ENCODE measurements at places on chromosomes 11 and 22. TPM values are rescaled to one million over a fixed set of nuclear protein-coding genes. Genes with fewer than 3 reads are reported as not detected.

DNA sequence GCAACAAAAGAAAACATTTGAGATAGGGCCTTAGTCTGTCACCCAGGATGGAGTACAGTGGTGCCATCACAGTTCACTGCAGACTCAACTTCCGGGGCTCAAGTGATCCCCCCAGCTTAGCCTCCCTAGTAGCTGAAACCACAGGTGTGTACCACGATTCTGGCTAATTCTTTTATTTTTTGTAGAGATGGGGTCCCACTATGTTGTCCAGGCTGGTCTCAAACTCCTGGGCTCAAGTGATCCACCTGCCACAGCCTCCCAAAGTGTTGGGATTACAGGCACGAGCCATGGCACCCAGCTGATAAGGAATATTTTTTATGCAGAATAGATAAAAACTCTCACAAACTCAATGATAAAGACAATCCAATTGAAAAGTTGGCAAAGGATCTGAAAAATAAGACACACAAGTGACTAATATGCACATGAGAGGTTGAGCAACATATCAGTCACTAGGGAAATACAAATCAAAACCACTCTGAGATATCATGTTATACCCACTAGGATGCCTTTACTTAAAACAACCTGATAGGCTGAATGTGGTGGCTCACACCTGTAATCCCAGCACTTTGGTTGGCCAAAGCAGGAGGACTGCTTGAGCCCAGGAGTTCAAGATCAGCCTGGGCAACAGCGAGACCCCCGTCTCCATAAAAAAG is 33.9 kb upstream of the CLTCL1 start:
- no peaks in the 10 kb centered on the region for H3K4me1 ChIP-seq
- no peak for DNase-seq
- H3K36me3 ChIP-seq, result peaks cover 19% of the 10 kb centered on the region
- no peak overlapping the region for H3K27ac ChIP-seq
- no peak overlapping the region for H3K4me3 ChIP-seq
- H3K27me3 ChIP-seq, result no peaks in the 10 kb centered on the region

The CCDC15 gene
- 6.4 TPM for total RNA-seq

- H3K27me3 ChIP-seq, result peaks cover 4% of the 10 kb centered on the region
- no peaks in the 10 kb centered on the region for H3K4me1 ChIP-seq
Measured at GRCh38 chr11:85884581-85885021, 29.4 kb downstream of the CCDC83 start.

DNA sequence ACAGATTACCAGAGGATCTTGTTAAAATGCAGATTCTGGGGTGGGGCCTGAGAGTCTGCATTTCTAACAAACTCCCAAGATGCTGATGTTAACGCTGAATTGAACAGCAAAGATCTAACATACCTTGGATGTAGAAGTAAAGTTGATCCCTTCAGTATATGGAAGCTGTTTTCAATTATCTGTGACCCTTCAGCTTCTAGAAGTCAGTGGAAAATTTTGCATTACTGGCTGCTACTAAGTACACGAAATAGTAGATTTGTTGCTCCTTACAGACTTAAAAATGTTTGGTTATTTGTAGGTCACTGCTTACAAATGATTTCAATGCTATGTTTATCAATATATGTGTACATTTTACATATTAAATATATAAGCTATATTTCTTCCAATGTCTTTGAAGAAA is 107.4 kb downstream of the ARHGAP42 start:
- no peaks in the 10 kb centered on the region for H3K4me1 ChIP-seq
- no peak overlapping the region for H3K27ac ChIP-seq
- H3K27me3 ChIP-seq, result no peaks in the 10 kb centered on the region
- no peaks in the 10 kb centered on the region for H3K36me3 ChIP-seq
- no peak for DNase-seq
- H3K4me3 ChIP-seq, result no peak overlapping the region

- no peaks in the 10 kb centered on the region for H3K27me3 ChIP-seq
- H3K4me3 ChIP-seq, result no peak overlapping the region
- no peaks in the 10 kb centered on the region for H3K36me3 ChIP-seq
Measured at GRCh38 chr11:83613767-83614121, 327.6 kb upstream of the CCDC90B start.

- no peaks in the 10 kb centered on the region for H3K4me1 ChIP-seq
- H3K27ac ChIP-seq, result no peak overlapping the region
- DNase-seq, result no peak
- no peak overlapping the region for H3K4me3 ChIP-seq
- H3K36me3 ChIP-seq, result no peaks in the 10 kb centered on the region
Measured at GRCh38 chr11:41498726-41499125, 39.3 kb upstream of the LRRC4C start.

The TRPC6 gene
- not detected for total RNA-seq

DNA sequence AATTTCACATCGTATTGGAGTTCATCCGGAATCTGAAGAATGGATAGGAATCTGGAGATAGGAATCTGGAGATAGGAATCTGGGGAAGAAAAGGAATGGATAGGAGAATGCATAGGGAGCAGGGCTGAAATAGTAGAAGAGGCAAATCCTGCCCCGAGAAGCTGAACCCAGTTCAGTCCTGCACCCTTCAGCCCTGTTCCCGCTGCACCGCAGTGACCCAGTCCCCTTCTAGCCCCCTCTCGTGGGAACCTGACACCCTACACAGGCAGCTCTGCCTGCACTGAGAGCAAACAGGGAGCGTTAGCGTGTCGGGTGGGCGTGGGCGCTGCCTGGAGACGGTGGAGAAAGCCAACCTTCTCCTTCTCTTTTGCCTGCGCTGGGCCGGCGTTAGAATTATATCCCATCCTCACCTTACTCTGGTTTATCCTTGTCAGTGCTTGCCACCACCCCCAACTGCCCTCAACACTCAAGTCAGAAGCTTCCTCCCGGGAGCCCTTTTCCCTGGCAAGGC is 1.0 kb upstream of the CCKBR start:
- no peaks in the 10 kb centered on the region for H3K36me3 ChIP-seq
- no peaks in the 10 kb centered on the region for H3K4me1 ChIP-seq
- peak; percentile 28 for DNase-seq
- H3K4me3 ChIP-seq, result no peak overlapping the region

- no peaks in the 10 kb centered on the region for H3K27me3 ChIP-seq
- H3K4me1 ChIP-seq, result peaks cover 18% of the 10 kb centered on the region
- H3K27ac ChIP-seq, result no peak overlapping the region
- no peak overlapping the region for H3K4me3 ChIP-seq
- no peak for DNase-seq
Measured at GRCh38 chr11:122711362-122711761, 55.8 kb downstream of the UBASH3B start.

DNA sequence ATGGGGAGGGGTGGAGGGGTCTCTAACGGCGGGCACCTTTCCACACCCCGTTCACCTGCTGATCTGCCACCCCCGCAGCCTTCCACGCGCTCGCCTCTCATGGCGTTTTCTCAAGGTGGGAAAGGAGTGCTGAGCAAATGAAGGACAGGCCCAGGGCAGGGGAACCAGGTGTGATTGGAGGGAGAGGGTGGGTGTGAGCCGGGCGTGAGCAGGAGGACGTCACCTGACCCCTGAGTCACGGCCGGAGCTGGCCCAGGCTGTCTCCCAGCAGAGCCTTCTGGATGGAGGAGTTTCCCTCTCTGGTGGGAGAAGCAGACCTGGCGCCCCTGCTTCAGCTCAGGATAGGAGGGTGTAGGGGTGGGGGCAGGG is 14.0 kb upstream of the ARHGAP8 start:
- no peak overlapping the region for H3K4me3 ChIP-seq
- no peak for DNase-seq
- no peak overlapping the region for H3K27ac ChIP-seq

The UBQLN3 gene
- total RNA-seq, result not detected

DNA sequence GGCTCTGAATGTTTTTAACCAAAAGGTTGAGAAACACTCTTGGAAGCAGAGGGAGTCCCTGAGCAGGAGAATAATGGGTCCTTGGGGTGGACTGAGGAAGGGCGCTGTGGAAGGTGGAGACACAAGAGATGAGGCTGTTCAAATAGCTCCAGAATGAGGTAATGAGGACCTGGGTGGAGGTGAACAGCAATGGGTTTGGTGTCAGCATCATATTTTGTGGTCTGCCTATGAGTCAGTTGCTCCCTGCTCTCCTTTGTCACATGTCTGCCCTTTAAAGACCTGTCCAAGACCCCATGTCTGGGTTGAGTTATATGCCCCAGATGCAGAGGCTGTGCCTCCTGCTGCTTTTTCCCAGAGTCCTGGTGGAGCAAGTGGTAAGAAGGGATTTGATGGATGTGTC is 113.6 kb downstream of the BARX2 start:
- peaks cover 2% of the 10 kb centered on the region for H3K27me3 ChIP-seq
- no peaks in the 10 kb centered on the region for H3K4me1 ChIP-seq
- no peaks in the 10 kb centered on the region for H3K36me3 ChIP-seq
- H3K4me3 ChIP-seq, result no peak overlapping the region

DNA sequence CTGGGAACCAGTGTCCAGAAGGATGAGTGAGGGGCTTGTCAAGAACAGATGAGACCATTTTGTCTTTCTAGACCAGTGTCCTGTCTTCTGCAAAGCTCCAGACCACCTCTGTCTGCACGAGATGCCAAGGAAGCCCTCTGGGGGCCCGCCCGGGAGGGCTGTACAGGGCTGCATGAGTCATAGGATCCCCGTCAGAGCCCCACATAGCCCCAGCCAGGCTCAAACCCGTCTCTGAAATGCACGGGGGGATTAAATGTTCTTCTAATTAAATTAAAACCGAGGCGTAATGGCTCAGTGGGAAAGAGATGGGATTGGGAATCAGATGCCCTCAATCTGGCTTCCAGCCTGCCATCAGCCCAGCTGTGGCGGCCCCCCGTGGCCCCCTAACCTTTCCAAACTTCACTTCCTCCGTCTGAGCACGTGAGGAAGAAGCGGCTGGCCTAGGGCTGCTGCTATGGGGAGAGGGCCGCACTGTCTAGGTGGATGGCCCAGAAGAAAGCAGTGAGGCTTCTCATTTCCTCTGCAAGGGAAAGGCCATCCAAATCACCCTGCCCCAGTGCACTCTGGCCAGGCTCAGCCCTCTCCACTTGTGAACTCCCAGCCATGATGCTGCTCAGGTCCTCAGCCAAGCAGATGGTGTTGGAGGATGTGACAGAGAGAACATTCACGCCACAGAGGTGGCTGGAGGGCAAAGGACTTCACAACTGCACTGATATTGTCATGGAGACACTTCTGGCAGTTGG is 32.8 kb downstream of the KCNQ1OT1 start:
- H3K27ac ChIP-seq, result no peak overlapping the region
- DNase-seq, result peak; percentile 0
- no peaks in the 10 kb centered on the region for H3K36me3 ChIP-seq
- H3K27me3 ChIP-seq, result no peaks in the 10 kb centered on the region

The KRTAP5-2 gene
- total RNA-seq, result not detected

DNA sequence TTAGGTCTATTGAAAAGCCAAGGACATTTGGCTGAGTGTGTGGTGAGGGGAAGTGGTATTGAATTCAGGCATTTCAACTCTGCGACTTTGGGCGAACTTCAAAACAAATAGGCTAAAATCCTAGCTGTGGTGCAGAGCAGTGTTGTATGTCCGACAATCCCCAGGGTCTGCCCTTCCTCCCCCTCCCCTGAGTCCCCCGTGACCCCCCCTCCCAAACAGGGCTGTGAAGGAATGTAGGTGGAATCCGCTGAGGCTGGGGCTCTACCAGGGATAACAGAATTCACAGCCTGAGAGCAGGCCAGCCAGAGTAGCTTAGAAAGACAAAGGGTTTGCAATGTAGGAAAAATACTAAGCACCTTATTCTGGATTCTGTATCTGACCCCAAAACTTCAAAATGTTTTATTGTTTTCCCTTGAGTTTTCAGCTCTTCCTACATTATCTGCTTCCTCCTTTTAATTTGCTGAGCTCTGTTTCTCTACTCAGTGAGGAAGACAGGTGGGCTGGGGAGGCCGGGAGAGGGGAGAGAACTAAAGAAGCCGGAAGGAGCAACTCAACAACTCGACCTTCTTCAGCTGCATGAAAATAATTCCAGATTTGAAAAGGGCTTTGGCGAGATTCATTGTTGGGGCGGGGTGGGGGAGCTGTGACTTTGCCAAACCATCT is 315.2 kb downstream of the BLID start:
- no peaks in the 10 kb centered on the region for H3K36me3 ChIP-seq
- no peak overlapping the region for H3K4me3 ChIP-seq
- H3K4me1 ChIP-seq, result no peaks in the 10 kb centered on the region
- H3K27ac ChIP-seq, result no peak overlapping the region
- no peak for DNase-seq

The PRAME gene
- not detected for total RNA-seq

DNA sequence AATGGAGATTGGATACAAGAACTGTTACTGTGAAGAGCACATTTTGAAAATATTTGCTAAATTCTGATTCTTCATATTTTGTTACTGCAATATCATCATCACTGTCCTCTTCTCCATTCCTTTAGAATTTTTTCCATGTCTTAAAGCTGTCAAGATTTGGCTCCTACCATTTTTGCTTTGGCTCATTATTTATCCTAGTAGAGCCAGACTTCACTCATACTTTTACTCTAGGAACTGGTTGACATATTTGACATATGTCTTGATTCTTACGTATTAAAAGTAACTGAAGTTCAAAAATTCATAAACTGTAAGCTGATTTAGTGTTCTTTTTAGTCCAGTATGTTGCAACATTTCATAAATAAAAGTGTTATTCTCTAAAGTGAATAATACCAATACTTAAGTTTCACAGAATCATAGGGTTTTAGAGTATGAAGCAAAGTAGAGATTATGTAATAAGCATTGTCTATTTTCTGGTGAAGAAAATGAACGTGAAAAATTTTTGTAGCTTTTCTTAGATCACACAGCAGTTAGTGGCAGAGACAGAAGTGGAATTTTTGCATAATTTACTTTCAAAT is 225.6 kb downstream of the TMEM135 start:
- no peak overlapping the region for H3K27ac ChIP-seq
- no peaks in the 10 kb centered on the region for H3K4me1 ChIP-seq
- H3K36me3 ChIP-seq, result no peaks in the 10 kb centered on the region
- H3K27me3 ChIP-seq, result no peaks in the 10 kb centered on the region

GRCh38 chr11:70942593-70942992 is 309.8 kb downstream of the SHANK2 start:
- H3K4me3 ChIP-seq, result no peak overlapping the region
- peaks cover 2% of the 10 kb centered on the region for H3K36me3 ChIP-seq
- no peaks in the 10 kb centered on the region for H3K4me1 ChIP-seq

DNA sequence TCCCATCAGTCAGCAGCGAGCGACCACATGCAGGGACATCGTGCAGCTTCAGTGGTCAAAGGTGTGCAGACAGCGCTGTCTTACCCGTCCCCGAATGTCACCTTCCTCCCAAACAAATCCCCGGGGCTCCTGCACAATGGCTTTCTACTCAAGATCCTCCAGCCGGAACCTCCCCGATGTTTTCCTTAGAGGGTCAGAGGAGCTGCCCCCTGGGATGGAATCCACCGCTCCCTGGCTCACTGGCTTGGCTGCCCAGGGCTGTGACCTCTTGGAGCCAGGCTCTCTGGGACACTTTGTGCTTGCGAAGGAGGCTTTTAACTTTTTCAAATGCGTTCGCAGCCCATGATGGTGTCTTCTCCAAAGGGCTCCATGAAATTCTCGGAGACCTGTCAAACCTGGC is 17.3 kb upstream of the FGF19 start:
- H3K36me3 ChIP-seq, result no peaks in the 10 kb centered on the region
- no peak overlapping the region for H3K4me3 ChIP-seq
- H3K4me1 ChIP-seq, result no peaks in the 10 kb centered on the region
- no peak overlapping the region for H3K27ac ChIP-seq

The ELMOD1 gene
- total RNA-seq, result 0.12 TPM

- H3K27me3 ChIP-seq, result no peaks in the 10 kb centered on the region
- peak overlapping the region; percentile 33 for H3K27ac ChIP-seq
- DNase-seq, result peak; percentile 67
- H3K4me1 ChIP-seq, result peaks cover 9% of the 10 kb centered on the region
- peak overlapping the region; percentile 92 for H3K4me3 ChIP-seq
Measured at GRCh38 chr11:66745356-66746235, 16.6 kb upstream of the SPTBN2 start.

The APOBEC3G gene
- 108 TPM for total RNA-seq

- no peak for DNase-seq
- H3K27me3 ChIP-seq, result no peaks in the 10 kb centered on the region
- peaks cover 62% of the 10 kb centered on the region for H3K36me3 ChIP-seq
- H3K27ac ChIP-seq, result no peak overlapping the region
- H3K4me1 ChIP-seq, result peaks cover 50% of the 10 kb centered on the region
Measured at GRCh38 chr11:62603072-62603408, 1.4 kb upstream of the MTA2 start.
